SHP77 treated with DMSO at 0.1 percent for 48 hours (cell line): ENCODE measurements at places on chromosomes 6 and 20.

DNA sequence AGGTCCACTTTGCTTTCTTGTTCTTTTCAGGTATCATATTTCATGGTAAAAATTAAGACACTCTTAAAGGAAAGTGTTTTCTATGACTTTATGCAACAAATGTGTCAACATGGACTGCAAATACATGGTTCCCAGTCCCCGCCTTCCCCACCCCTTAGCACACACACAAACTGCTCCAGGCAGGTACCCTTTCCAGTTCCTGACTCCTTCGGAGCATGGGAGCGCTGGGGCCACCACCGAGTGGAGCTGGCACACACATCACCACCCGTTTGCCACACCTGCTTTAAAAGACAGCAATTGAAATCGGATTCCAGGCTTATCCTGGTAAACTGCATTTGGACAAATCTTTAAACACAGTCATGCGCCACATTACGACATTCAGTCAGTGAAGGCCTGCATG is 22.2 kb downstream of the RNASET2 start:
- DNase-seq = no peak

- DNase-seq = no peak
These were observed 105.3 kb downstream of the HMGCLL1 start for GRCh38 chr6:55473722-55474121.

DNA sequence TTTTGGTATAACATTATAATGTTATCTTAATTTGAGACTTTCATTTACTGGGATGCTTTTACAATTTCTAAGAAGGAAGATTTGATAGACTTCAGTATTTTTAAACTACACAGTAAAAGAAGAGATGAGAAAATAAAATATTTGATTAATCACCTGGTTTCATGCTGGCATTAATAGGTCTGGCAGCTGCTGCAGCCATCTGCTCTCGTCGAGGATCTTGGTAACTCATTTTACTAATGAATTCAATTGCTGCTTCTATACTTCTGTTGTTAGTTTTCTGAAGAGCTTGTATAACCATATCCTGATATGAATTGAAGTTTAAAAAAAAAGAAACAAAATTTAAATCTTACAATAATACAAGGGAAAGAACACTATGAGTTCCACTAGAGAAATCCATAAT is 23.0 kb downstream of the LATS1 start:
- DNase-seq = no peak

DNA sequence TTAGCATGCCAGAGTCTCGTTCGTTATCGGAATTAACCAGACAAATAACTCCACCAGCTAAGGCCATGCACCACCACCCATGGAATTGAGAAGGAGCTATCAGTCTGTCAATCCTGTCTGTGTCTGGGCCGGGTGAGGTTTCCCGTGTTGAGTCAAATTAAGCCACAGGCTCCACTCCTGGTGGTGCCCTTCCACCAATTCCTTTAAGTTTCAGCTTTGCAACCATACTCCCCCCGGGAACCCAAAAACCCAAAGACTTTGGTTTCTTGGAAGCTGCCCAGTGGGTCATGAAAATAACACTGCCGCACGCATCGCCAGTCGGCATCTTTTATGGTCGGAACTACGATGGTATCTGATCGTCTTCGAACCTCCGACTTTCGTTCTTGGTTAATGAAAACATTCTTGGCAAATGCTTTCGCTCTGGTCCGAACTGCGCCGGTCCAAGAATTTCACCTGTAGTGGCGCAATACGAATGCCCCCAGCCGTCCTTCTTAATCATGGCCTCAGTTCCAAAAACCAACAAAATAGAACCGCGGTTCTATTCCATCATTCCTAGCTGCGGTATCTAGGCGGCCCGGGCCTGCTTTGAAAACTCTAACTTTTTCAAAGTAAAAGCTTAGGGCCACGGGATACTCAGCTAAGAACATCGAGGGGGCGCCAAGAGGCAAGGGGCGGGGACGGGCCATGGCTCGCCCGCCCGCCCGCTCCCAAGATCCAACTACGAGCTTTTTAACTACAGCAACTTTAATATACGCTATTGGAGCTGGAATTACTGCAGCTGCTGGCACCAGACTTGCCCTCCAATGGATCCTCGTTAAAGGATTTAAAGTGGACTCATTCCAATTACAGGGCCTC is 1958.5 kb upstream of the DEFB115 start:
- no peak for DNase-seq
